ENCODE measurements at places on chromosomes 5 and 9. TPM values are rescaled to one million over a fixed set of nuclear protein-coding genes. Genes with fewer than 3 reads are reported as not detected.

DNA sequence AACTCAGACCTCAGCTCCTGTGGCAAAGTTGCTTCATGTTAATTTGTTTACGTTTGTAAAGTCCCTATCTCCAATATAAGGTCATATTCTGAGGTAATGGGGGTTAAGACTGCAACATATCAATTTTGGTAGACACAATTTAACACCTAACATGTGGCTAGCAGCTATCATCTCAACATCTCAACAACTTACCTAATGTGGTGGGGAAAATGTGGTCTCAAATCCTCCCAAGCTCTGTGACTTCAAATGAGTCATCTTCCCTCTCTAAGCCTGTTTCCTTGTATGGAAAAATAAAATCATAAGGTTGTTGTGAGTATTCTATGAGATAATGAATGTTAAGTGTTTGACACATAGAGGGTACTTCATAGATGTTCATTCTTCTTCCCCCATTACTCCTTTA is 443.3 kb downstream of the CDK5RAP2 start:
- DNase-seq = no peak

DNA sequence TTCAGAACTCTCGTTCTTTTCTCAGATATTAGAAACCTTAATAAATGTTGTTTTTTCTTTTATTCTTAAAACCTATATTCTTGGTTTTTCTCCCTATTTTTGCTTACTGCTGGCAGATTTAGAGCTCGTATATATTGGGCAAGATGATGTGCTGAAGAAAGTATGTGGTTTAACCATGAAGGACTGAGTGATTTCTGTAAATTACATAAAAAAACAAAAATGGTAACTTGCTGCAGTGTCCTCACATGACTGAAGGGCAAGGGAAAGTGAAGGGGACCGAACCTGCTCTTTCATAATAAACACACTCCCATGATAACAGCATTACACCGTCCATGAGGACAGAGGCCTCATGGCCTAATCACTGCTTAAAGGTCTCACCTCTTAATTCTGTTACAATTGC is 393.8 kb upstream of the ZNF608 start:
- DNase-seq = no peak

ANKRD34B gene
- 0.12 TPM for total RNA-seq

DCAF12 gene
- total RNA-seq = 99.3 TPM

GRCh38 chr5:6659941-6660684 is 26.9 kb downstream of the SRD5A1 start:
- no peak for DNase-seq

DNA sequence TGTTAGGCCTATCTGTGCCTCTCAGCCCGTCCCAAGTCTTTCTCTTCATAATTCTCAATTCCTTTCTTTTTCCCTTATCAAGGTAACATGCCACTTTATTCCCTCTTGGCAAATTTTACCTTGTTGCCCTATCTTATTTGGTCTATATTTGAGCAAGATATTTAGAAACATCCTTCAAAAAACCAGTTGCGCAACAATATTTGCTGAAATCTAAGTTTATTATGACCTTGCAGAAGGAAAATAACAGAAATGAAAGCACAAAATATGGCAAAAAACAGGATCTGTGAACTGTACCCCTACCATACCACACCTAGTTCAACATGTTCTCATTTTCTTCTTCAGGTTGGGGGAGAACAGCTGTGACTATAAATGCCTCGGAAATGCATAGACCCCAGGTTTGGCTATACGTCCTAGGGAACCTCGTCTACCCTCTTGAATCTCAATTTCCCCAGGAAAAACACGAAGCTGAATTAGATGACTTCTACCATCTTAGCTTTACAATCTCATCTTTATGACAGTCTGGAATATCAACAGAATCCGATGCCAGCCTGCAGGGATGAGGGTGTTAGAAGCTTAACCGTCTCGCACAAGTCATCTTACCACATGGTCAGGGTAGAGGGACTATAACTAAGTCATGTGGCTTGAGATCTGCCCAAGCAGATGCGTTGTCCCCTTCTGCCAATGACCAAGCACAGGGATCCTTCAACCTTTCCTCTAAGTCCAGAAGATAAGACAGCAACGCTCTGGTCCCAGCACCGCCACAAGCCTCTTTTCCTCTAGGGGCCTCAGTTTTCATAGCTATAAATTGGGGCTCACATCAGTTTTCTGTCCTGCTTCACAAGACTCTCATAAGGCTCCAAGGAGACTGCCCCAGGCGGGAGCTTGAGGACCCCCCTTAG is 1.3 kb downstream of the LCP2 start:
- DNase-seq = no peak

CDC20B gene
- 4.8 TPM for total RNA-seq

ANKRD18B gene
- 49.4 TPM for total RNA-seq

GRCh38 chr5:9331372-9331771 is 214.5 kb downstream of the SEMA5A start:
- no peak for DNase-seq

DNA sequence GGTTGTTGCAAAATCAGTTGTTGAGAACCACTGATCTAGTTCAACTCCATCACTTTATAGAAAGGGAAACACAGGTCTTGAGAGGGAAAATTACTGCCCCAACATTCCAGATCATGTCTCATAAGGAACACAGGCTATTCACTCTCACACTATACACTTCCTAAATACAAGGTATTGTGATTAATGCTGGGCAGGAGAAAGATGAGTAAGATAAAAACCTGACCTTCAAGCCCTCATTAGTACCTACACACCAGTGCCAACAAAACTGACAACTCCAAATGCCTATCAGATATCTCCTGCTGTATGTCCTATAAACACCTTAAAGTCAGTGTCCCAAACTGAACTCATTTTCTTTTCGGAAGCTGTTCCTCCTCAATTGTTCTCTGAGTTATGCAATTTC is 8.2 kb downstream of the GNE start:
- DNase-seq = no peak

ARSI gene
- 0.79 TPM for total RNA-seq

GRCh38 chr9:127562841-127563401 is 49.2 kb upstream of the STXBP1 start:
- no peak for DNase-seq

DEPDC1B gene
- total RNA-seq = 14.5 TPM

DNA sequence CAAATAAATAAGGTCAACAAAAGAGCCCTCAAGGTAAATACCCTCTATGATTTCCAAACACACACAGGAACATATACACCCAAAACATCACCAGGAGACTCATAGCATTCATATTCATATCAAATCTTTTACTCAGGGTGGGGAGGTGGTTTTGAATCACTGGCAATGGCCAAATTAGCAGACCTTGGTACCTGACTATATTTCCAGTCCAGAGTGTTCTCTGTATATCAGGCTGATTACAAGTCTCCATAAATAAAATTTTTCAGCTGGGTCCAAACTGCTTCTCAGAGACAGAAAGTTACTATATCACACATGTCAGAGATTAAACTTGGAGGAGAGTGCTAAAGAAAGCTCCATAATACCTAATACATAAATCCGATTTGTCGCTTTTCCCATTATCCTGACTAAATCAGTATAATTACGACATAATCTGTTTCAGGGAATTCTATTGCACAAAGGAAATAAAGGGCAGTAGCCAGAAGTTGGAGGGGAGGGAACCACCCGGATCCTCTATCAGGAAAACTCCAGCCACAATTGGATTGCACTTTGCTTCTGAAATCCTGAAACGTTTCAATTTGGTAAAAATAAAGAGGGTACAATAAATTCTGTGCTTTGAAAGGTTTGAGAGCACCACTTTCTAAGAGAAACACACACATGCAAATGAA is 7.0 kb upstream of the GOLGA1 start:
- no peak for DNase-seq
